ENCODE measurements at places on chromosomes 3 and 15.

- no peak for DNase-seq
Measured at GRCh38 chr3:153192327-153192726, 30.3 kb downstream of the RAP2B start.

GRCh38 chr3:187734841-187735240 lies 10.4 kb downstream of the BCL6 start:
- no peak for DNase-seq

GRCh38 chr3:63950698-63951097 lies 38.5 kb upstream of the SCAANT1 start:
- DNase-seq = no peak

DNA sequence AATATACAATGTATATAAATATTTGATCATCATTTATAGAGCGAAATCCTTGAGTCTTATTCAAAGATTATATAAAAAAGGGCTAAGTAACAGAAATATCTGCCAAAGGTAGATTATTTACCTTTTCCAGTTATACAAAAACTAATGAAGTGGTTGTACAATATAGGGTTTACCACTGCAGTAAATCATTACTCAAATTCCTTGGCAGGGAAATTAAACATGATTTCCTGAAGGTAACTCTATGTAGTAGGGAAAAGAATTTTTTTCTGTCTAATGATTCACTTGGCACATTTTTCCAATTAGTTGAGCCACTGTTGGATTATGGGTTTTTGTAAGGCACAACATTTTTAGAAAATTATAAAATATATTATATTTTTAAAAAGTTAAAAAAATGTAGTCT lies 129.6 kb downstream of the NR2F2 start:
- no peak for DNase-seq

DNA sequence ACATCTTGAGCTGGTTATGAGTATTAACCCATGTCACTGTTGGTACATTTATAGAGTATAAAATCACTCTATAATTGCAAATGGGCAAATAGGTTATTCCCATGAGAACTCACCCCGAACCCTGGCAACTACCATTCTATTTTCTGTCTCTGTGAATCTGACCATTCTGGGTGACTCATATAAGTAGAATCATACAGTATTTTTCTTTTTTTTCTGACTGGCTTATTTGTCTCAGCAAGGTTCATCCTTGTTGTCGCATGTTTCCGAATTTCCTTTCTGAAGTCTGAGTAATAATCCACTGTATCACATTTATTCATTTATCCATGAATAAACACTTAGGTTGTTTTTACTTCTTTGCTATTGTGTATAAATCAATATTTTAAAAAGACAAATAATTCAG lies 59.9 kb upstream of the CHRM5 start:
- DNase-seq = no peak

- no peak for DNase-seq
Measured at GRCh38 chr15:57596301-57596855, 4.7 kb downstream of the MYZAP start.

- DNase-seq = no peak
Measured at GRCh38 chr3:18825665-18826064, 322.6 kb upstream of the KCNH8 start.

GRCh38 chr3:103089758-103090157 lies 654.9 kb downstream of the ZPLD1 start:
- no peak for DNase-seq

- no peak for DNase-seq
Measured at GRCh38 chr15:29942548-29942947, 120.3 kb upstream of the TJP1 start.

All from RKO (cell line).